ENCODE measurements at places on chromosomes 16 and 17.

DNA sequence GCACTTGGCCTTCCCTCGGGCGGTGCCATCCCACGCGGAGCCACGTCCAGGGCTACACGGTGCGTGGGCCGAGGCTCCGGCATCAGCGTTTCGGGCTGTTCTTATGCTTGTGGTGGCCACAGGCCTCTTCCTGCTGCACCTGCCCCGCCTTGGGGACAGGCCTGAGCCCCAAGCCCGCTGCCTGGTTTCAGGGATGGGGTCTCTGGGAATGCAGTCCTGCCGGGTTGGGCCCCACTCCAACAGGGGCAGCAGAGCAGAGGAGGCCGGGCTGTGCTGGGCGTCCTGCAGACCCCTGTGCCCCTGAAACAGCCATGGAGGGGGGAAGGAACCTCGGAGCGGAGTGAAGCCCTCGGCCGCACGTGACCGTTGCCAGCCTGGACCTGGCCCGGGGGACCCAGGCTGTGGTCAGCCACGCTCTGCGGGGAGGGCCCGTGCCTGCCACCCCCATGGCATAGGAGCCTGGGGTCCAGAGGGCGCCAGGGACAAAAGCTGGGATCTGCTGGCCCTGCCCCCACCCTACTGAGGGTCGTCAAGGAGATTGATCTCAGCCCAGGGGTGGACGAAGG is 453 bp upstream of the WFIKKN1 start:
- no peak for DNase-seq

DNA sequence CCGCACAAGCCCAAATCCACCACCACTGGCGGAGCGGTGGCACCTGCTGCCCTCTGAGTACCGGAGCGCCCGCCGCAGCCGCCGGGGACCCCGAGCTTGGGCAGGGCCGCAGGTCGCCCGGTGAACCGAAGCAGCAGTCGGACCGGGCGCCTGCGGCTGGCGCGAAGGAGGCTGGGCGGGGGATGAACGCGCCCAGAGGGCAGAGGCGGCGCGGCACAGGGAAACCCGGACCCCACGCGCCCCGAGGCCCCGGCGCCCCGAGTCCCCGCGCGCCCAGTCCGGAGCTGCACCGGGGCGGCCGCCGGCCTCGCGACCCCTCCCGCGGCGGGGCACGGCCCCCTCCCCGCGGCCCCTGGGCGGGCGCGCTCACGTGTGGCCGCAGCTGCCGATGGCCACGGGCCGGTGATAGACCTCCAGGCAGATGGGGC is 393 bp downstream of the RNF166 start:
- DNase-seq = no peak

GRCh38 chr17:29061036-29061435 is 18.1 kb downstream of the PIPOX start:
- DNase-seq = no peak

- DNase-seq = no peak
Observed at GRCh38 chr17:45784741-45785479, 790 bp downstream of the CRHR1 start.

DNA sequence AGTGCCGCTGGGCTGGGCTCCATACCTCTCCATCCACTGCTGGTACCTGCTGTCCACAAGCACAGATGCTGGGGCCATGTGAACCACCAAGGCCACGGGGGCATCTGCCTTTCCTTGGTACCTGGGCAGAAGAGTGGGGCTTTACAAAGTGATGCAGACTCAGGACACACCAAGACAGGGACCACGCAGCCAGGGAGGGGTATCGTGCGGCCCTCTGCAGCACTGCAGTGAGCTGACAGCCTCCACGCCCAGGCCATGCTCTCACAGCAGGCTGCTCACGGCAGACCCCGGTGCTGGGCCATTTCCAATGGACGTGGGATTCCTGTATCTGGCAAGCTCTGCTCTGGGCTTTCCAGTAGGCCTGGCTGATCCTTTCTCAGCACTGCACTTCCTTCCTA is 14.4 kb downstream of the ELAC2 start:
- DNase-seq = no peak

- DNase-seq = no peak
Observed at GRCh38 chr16:29852654-29853053, 10.4 kb downstream of the CDIPT start.

DNA sequence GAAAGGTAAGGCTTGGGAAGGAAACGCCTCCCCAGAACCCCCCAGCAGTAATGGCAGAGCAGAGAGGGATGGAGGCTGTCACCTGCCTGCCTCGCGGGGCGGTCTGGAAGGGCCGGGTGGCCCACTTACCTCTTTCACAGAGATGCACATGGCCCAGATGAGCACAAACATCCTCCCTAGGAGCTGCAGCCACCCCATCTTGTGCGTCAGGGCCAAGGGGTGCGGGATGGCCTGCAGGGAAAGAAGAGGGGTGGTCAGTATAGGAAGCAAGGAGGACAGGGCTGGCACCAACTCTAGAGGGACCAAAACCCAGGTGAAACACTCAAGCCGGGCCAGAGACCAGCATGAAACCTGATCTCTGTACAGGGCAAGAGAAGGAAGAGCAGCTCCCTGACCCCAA is 29.7 kb downstream of the TRPV3 start:
- DNase-seq = no peak

- no peak for DNase-seq
Observed at GRCh38 chr16:21659124-21659523, 4.6 kb upstream of the OTOA start.

- DNase-seq = no peak
Observed at GRCh38 chr17:8284126-8284525, 4.3 kb upstream of the RANGRF start.

- no peak for DNase-seq
Observed at GRCh38 chr17:78163881-78164747, 4.3 kb upstream of the SYNGR2 start.

DNA sequence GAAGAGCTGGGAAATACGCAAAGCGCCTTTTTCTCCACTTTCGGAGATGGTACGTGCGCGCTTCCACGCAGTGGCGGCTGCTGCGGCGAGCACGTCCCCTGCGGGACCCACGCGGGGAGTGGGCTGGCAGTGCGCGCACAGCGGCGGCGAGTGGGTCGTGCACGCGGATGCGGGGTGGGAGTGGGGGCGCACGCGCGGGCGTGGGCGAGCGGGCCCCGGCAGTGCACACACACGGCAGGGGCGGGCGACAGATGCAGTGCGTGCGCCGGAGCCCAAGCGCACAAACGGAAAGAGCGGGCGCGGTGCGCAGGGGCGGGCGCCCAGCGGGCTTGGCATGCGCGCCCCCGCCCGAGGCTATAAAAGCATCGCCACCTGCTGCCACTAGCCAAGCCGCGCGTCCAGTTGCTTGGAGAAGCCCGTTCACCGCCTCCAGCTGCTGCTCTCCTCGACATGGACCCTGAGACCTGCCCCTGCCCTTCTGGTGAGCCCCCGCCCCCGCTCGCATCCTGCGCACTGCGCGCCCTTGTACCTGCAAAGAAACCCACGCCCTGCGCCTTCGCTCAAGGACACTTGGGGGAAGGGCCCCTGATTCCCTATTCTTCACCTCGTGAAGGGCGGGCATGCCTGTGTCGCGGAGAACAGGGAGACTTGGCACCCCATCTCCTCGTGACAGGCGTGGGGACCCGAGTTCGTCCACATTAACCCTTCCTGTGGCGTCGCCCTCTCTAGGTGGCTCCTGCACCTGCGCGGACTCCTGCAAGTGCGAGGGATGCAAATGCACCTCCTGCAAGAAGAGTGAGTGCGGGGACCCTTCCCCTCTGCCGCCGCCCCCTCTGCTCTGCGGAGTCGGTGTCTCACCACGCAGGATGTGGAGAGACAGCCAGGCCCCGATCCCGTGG is at the start of gene MT3:
Gene MT3, plus strand, starts transcription at position 388 of the 899 bp plus-strand sequence. Its CDS starts 63 bp downstream, at position 451.
- DNase-seq = no peak

GRCh38 chr17:78990349-78991016 is 10.8 kb upstream of the LGALS3BP start:
- no peak for DNase-seq

All from epithelial cell of prostate (primary cell).